ENCODE measurements at places on chromosomes 3 and 15. TPM values are rescaled to one million over a fixed set of nuclear protein-coding genes. Genes with fewer than 3 reads are reported as not detected.

PLSCR4 gene
- total RNA-seq = not detected

GRCh38 chr3:57500506-57500905 lies 43.6 kb downstream of the DNAH12 start:
- no peaks in the 10 kb centered on the region for H3K4me1 ChIP-seq
- H3K27ac ChIP-seq = no peak overlapping the region
- no peak for DNase-seq

TP63 gene
- 0.45 TPM for total RNA-seq

GRCh38 chr3:127829537-127829936 lies 7.2 kb upstream of the MGLL start:
- no peak overlapping the region for H3K27ac ChIP-seq
- H3K36me3 ChIP-seq = peaks cover 12% of the 10 kb centered on the region
- no peak for DNase-seq
- H3K27me3 ChIP-seq = peaks cover 35% of the 10 kb centered on the region
- H3K4me1 ChIP-seq = peaks cover 10% of the 10 kb centered on the region
- no peak overlapping the region for H3K4me3 ChIP-seq

GRCh38 chr3:96931119-96931862 lies 116.9 kb downstream of the EPHA6 start:
- H3K4me3 ChIP-seq = no peak overlapping the region
- no peaks in the 10 kb centered on the region for H3K36me3 ChIP-seq
- no peaks in the 10 kb centered on the region for H3K27me3 ChIP-seq
- no peak overlapping the region for H3K27ac ChIP-seq
- no peaks in the 10 kb centered on the region for H3K4me1 ChIP-seq
- no peak for DNase-seq

GRCh38 chr3:155190691-155191090 lies 102.8 kb downstream of the STRIT1 start:
- H3K4me1 ChIP-seq = no peaks in the 10 kb centered on the region
- H3K27me3 ChIP-seq = peaks cover 3% of the 10 kb centered on the region
- H3K36me3 ChIP-seq = no peaks in the 10 kb centered on the region
- DNase-seq = no peak
- no peak overlapping the region for H3K27ac ChIP-seq

DNA sequence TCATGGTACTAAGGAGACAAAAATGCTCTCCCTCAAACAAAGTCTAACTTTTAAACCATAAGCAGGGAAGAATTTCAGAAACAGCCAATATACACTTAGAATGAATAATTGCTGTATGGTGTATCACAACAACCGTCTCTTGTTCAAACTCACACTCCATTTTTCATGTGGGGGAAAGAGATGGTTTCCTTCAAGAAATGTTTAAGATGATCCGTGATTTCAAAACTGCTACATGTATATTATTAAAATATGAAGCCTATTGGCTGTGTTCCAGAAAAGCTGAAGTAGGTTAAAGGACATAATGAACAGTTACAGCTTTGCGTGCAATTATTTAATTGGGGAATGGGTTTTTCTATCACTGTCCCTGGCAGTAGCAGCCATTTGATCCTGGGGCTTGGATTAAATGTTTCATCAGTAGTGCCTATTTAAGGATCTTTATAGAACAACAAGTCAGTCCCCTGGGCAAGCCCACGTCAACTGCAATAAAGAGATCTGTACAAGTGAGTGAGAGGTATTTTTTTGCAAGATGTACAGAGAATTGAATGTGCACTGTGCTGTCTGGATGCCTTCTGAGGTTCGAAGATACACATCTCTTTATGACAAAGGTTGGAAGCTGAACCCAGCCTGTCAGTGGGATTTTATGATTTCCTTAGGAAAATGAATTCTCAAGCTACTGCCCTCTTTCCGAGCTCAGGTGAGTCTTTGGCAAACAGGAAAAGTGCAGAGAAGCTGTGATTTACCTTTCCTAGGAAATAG lies 337.2 kb upstream of the RARB start:
- DNase-seq = no peak
- no peaks in the 10 kb centered on the region for H3K27me3 ChIP-seq
- no peaks in the 10 kb centered on the region for H3K4me1 ChIP-seq
- H3K36me3 ChIP-seq = no peaks in the 10 kb centered on the region
- no peak overlapping the region for H3K27ac ChIP-seq
- no peak overlapping the region for H3K4me3 ChIP-seq

GRCh38 chr3:71524672-71525071 lies 58.9 kb downstream of the FOXP1 start:
- H3K27me3 ChIP-seq = no peaks in the 10 kb centered on the region
- H3K4me3 ChIP-seq = no peak overlapping the region
- peaks cover 10% of the 10 kb centered on the region for H3K36me3 ChIP-seq
- no peak overlapping the region for H3K27ac ChIP-seq
- H3K4me1 ChIP-seq = peaks cover 16% of the 10 kb centered on the region

RARB gene
- total RNA-seq = not detected

COL6A5 gene
- total RNA-seq = not detected

GRCh38 chr3:10954740-10955139 lies 37.8 kb upstream of the SLC6A1 start:
- H3K4me3 ChIP-seq = no peak overlapping the region
- H3K4me1 ChIP-seq = no peaks in the 10 kb centered on the region

DNA sequence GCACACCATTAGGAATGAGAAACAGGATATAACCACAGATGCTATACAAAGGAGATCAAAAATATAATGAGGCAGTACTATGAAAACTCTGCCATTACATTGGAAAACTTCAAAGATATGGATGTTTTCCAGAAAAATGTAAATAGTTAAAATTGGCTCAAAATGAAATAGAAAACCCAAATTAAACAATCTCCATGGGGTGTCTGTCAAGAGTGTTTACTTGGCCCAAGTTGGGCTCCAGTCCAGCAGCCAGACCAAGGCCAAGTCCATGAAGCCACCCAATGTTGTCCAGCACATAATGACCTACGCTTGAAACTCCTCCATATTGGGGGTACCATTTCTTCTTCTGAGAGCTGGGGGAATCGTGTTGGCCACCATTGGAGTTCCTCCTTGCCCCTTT lies 37.1 kb downstream of the CTXND1 start:
- DNase-seq = no peak
- no peaks in the 10 kb centered on the region for H3K36me3 ChIP-seq
- no peak overlapping the region for H3K27ac ChIP-seq
- H3K4me3 ChIP-seq = no peak overlapping the region
- H3K4me1 ChIP-seq = no peaks in the 10 kb centered on the region

GRCh38 chr15:70794596-70795310 lies 31.4 kb upstream of the UACA start:
- no peak for DNase-seq
- no peaks in the 10 kb centered on the region for H3K4me1 ChIP-seq
- peaks cover 8% of the 10 kb centered on the region for H3K27me3 ChIP-seq
- H3K4me3 ChIP-seq = no peak overlapping the region
- H3K27ac ChIP-seq = no peak overlapping the region

DNA sequence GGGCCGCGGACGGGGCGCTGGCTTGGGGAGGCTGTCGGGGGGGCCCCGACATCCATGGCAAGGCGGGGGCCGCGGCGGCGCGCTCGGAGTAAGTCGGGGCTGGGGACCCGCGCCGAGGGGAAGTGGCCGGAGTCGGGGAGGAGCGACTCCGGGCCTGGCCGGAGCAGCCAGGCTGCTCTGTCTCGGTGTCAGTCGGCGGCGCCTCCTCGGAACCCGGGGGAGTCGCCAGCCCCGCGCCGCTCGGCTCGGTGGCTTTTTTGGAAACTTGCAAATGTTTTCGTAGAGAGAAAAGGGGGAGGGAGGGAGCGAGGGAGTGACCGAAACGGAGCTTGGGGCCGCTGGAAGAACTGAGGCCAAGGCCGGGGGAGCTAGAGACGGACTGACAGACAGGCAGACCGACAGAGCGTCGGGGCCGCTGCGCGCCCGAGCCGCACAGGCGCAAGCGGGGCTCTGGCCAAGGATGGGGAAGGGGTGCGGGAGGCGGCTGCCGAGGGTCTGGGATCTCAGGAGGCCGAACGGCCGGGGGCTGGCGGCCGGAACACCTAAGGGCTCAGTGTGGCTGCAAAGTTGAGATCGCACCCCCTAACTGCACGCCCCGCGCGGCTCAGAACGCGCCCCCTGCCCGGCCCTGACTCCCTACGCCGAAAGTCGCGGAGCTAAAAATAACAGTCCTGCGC lies 5.0 kb downstream of the PTH1R start:
- no peaks in the 10 kb centered on the region for H3K36me3 ChIP-seq
- H3K4me1 ChIP-seq = no peaks in the 10 kb centered on the region
- H3K27ac ChIP-seq = no peak overlapping the region

GTF2A2 gene
- total RNA-seq = 96.1 TPM

GRCh38 chr3:48997714-48998637 lies 7.9 kb downstream of the P4HTM start:
- H3K27me3 ChIP-seq = no peaks in the 10 kb centered on the region
- peaks cover 3% of the 10 kb centered on the region for H3K36me3 ChIP-seq

DNA sequence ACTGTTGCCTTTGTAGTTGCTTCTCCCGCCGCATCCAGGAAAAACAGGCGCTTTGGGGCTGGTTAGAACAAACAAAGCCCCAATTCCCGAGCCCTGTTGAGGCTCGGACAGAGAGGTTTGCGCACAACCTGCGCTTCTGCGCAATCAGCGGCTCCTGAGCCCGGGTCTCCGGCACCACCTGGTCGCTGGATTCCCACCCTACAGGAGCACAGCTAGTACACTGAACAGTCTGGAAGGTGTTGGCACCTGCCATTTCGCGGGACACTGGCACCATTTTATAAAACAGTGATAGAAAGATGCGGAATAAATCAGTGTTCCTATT lies 13.8 kb downstream of the ZIC4 start:
- H3K27me3 ChIP-seq = peaks cover 73% of the 10 kb centered on the region
- DNase-seq = no peak
- H3K27ac ChIP-seq = no peak overlapping the region
- no peak overlapping the region for H3K4me3 ChIP-seq

- no peak overlapping the region for H3K4me3 ChIP-seq
- peaks cover 4% of the 10 kb centered on the region for H3K27me3 ChIP-seq
- no peak overlapping the region for H3K27ac ChIP-seq
- no peak for DNase-seq
- no peaks in the 10 kb centered on the region for H3K4me1 ChIP-seq
These were observed 79.8 kb upstream of the SLC6A1 start for GRCh38 chr3:10912786-10913185.

NOX5 gene
- total RNA-seq = not detected

PDE12 gene
- 23.3 TPM for total RNA-seq

DNA sequence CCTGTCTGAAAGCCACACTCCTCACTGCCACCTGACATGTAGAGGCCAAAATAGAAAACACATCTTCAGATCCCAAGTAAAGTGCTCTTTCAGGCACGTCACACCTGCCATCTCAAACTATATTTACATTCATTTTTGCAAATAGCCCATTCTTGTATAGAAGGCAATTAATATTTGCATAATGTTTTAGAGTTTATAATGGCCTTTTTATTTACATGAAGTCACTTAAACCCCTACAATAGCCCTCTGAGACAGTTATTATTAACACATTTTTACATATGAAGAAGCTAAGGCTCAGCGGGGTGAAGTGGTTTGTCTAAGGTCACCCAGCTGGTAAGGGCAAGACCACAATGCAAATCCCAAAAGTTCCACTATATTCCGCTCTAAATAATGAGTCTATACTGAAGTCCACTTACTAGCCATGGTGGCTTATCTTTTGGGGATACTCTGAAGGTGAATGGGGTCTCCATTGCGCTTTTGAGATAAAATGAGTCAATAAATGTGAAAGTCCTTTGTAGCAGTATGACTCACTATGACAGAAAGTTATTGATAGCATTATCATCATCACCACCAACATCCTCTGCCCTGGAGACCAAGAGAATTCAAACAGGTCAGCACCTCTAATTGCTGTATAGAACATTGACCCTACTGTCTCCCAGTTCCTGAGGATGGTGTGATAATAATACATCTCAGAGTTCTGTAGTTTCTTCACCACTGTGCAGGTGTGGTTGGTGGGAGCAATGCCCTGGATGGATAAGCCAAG lies 155.9 kb upstream of the BCL6 start:
- no peak overlapping the region for H3K27ac ChIP-seq
- no peak overlapping the region for H3K4me3 ChIP-seq
- DNase-seq = no peak
- peaks cover 5% of the 10 kb centered on the region for H3K4me1 ChIP-seq
- H3K27me3 ChIP-seq = no peaks in the 10 kb centered on the region

ACAN gene
- total RNA-seq = not detected

All from activated naive CD8-positive, alpha-beta T cell treated with anti-CD3 and anti-CD28 coated beads, Interleukin-2, amount 10 ng/mL, durations not matched to agents 7 days and 5 days (primary cell).